ENCODE measurements at places on chromosomes 7 and 10.

DNA sequence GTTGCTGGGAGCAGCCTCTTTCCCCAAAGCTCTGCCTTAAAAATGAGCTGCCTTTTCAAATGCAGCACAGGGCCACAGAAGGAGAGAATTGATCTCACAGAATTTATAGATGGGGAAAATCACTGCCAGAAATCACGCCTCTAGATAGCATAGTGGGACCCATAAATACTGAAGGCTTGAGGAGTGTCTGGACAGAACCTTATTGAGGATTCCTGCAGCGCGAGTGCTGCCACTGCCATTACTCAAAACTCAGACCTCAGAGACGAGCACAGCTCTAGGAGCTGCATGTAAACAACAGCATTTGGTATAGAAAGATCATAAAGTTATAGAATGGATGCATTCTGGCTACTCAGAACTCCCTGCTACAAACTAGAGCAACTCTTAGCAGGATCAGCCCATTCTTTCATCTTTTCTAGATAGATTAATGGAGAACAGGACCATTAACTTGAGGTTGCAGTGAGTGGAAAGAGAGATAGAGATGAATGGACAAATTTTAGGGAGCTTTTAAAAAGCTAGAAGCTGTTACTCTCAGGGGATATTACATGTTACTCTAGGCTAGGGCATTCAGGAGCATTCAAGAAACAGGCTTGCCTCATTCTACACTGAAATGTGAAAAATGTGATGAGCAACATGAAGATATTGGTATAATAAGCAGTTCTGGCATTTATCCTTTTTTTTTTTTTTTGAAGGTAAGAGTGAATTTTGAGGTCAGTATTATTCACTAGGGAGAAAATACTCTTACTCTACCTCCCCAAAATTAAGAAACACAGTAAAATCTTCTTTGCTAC, 267.2 kb upstream of the SLC26A5 start:
- DNase-seq = no peak

GRCh38 chr10:77274046-77274795, 363.4 kb downstream of the KCNMA1 start:
- no peak for DNase-seq

- DNase-seq = no peak
These were observed 21.5 kb upstream of the PPP3CB start for GRCh38 chr10:73517166-73517888.

DNA sequence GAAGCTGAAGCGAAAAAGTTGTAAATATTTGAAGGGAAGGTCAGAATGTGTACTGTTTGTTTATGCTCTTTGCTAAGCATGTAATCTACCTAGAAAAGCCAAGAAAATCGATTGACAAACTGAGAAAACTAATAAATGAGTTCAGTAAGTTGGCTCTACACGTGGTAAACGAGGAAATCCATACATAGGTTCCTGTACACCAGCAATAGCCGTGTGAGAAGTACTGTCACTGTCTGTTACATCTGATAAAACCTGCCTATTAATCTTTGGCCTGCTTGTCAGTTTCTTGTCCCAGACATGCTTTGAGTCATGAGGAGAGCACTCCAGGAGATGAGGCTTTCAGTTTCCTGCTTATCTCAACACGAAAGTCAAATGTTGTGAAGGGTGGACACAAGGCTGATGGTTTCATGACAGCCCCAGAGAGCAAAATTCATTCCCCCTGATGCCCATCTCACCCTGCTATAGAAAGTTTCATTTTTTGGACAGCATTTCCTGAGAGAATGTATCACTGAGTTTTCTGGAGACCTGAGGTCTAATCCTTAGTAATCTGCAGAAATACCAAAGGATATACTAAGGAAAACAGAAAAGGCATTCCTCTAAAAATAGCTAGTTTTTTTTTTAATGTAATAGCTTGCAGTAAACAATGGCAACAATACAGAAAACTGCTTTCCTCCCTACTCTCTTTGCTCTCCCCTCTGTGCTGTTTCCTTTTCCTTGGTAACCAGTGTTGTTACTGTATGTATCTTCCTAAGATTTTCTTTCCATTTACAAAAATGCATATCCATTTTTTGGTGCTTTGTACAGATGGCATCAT, 18.8 kb downstream of the BMPR1A start:
- no peak for DNase-seq
